Activated T-helper 2 cell treated with anti-CD3 and anti-CD28 coated beads, Interferon-gamma antibody, Interleukin-2, Interleukin-4, amounts not matched to agents 10 μg/mL and 5 μg/mL and 100 μg/mL, durations not matched to agents 14 hours and 24 hours and 36 hours (primary cell): ENCODE measurements at places on chromosomes 3 and 15. TPM values are rescaled to one million over a fixed set of nuclear protein-coding genes. Genes with fewer than 3 reads are reported as not detected.
A peak's percentile ranks its signal among the peaks of the same experiment; 100 is the strongest.

DNA sequence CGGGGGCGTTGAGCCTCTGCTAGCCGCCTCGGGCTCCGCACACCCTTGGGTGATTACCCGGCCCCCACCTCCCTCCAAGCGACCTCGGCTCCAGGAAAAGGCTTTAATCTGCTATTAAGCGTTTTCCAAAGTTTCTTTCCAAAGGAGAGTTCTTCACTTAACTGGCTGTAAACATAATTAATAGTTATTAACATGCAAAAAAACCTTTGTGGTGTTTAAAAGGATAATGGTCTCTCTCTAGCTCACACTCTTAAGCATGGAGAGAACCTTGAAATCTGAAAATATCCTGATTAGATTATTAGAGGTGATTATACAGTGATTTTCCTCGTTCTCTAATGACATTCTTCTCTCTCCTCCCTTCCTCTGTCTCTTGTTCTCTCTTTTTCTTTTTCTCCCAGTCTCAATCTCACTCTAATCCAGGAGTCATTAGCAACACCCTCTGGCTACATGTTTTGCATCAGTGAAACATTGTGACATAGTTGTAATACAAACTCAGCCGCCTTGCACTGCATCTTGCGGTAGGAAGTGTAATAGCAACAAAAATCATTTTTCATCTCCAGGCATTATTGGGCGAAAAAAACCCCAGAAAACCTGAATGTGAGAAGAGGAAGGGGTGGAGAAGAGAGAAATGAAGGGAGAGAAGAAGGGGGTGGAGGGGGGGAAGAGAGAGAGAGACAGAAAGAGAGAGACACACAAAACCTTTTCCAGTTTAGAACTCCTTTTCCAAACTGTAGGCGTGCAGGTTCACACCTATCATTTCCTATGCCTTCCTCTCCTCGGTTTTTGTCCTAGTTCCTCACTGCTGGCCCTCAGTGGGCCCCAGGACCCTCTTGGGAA is 24.4 kb downstream of the NR2F2 start:
- no peak for DNase-seq
- H3K36me3 ChIP-seq = peaks cover 3% of the 10 kb centered on the region
- peaks cover 72% of the 10 kb centered on the region for H3K27me3 ChIP-seq
- peaks cover 16% of the 10 kb centered on the region for H3K4me1 ChIP-seq
- H3K4me3 ChIP-seq = no peak overlapping the region
- H3K27ac ChIP-seq = no peak overlapping the region

DNA sequence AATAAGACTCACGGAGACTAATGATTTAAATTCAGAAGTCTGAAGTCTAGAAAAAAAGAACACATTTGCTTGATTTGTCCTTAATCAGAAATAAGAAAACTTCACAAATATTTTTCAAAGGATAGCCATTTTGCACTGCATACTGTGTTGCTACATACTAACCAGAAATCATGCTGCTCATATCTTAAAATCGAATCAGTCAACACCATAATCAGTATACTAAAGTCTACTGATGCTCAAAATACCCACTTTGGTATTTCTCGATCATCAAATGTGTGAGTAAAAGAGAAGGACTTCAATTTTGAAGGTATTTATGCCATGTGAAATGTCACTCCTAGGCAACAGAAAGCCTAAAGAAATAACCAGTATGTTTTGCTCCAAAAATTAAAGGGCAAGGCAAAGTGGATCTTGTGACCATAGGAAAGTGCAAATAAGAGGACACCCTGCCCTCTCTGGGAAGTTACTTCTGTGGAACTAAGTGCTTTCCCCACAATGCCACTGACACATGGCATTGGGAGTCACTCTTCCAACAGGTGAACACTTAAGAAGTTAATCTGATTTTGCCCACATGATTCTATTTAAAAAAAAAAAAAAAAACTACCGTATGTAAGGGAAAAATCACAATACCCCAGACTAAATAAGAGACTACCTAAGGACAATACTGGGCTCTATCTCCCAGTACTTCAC is 2.7 kb downstream of the LRIG1 start:
- peak overlapping the region; percentile 84 for H3K27ac ChIP-seq
- H3K27me3 ChIP-seq = peaks cover 10% of the 10 kb centered on the region
- DNase-seq = no peak

DNA sequence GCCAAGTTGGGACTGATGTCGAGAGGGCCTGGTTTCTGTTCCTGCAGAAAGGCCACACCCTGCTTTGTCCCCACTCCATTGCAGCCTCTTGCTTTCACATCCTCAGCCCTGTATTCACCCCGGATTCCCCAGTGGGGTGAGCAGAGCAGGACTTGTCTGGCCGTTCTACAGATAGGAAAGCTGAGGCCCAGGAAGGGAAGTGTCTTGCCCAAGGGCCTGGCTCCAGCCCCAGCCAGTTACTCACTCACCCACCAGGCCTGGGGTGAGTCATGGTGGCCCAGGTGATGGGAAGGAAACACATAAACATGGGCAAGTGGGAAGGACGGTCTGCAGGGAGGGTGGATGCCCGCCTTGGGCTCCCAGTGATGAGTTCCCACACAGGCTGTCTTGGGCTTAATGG is 6.1 kb upstream of the DUSP7 start:
- peaks cover 2% of the 10 kb centered on the region for H3K4me1 ChIP-seq
- H3K36me3 ChIP-seq = no peaks in the 10 kb centered on the region
- H3K27me3 ChIP-seq = no peaks in the 10 kb centered on the region
- no peak overlapping the region for H3K4me3 ChIP-seq

DNA sequence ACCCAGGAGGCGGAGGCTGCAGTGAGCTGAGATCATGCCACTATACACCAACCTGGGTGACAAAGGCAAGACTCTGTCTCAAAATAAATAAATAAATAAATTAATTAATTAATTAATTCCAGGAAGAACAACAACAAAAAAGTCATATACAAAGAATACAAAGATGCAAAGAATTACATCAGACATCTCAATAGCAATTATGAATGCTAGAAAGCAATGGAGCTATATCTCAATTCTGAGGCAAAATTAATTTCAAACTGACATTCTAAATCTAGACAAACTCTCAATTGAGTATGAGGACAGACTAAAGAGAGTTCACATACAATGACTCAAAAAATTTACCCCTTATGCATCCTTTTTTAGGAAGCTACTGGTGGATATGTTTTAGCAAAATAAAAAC is 69.6 kb upstream of the CTNNB1 start:
- H3K4me3 ChIP-seq = no peak overlapping the region
- no peaks in the 10 kb centered on the region for H3K36me3 ChIP-seq
- no peak overlapping the region for H3K27ac ChIP-seq

GRCh38 chr3:45682311-45682710 is 6.9 kb upstream of the SACM1L start:
- H3K27me3 ChIP-seq = no peaks in the 10 kb centered on the region
- no peak overlapping the region for H3K27ac ChIP-seq
- H3K4me1 ChIP-seq = peaks cover 10% of the 10 kb centered on the region
- H3K4me3 ChIP-seq = no peak overlapping the region
- H3K36me3 ChIP-seq = peaks cover 32% of the 10 kb centered on the region

DNA sequence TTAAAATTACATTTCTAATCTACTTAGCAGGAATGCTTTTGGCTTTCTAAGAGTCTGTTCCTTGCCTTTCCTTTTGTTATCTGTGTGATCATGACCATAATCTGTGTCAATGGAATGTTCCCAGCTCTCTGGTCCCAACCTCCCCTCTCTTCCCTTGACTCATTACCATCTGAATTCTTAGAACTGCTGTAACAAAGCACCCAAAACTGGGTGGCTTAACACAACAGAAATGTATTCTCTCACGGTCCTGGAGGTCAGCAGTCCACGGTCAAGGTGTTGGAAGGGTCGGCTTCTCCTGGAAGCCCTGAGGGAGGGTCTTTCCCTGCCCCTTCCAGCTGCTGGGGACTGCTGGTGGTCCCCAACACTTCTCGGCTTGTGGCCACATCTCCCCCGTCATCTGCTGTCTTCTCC is 81.1 kb downstream of the LRRK1 start:
- DNase-seq = no peak
- H3K27me3 ChIP-seq = peaks cover 30% of the 10 kb centered on the region
- H3K27ac ChIP-seq = no peak overlapping the region
- no peak overlapping the region for H3K4me3 ChIP-seq
- no peaks in the 10 kb centered on the region for H3K4me1 ChIP-seq

ICE2 gene
- 48.0 and 50.4 TPM in 2 replicates for total RNA-seq

CRABP1 gene
- 0.57 TPM in 1 of 2 replicates, not detected in the other for total RNA-seq
